Activated CD8-positive, alpha-beta memory T cell treated with anti-CD3 and anti-CD28 coated beads, Interleukin-2, amount 50 U/mL, for 48 hours (primary cell): ENCODE measurements at places on chromosomes 1 and 21.

DNA sequence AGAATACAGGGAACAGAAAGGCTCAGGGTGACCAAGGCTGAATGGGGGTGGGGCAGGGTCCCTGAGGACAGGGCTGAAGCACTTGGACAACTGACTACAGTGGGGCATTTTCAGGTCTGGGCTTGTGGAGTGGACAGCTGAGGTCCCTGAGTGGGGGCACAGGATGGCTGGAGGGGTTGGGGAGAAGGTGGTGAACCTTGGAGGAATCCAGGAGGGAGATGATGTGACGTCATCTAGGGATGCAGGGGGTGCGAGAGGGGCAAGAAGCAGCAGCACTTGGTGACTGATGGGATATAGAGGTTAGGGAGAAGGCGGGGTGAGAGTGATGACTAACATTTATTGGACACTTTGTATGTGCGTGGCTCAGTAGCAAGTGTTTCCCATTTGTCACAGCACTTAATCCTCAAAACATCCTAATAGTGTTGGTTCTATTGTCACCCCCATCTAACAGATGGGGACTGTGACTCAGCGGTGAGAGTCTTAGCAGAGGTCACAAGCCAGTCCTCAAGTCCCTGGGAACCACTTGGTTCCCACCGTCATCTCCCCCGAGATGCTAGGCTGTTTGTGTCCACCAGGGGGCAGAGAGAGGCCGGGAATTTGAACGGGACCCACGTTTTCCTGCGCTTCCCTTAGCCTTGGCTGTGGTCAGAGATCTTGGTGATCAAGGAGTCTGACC, 27.9 kb upstream of the BMP8B start:
- DNase-seq = peak; percentile 63

DNA sequence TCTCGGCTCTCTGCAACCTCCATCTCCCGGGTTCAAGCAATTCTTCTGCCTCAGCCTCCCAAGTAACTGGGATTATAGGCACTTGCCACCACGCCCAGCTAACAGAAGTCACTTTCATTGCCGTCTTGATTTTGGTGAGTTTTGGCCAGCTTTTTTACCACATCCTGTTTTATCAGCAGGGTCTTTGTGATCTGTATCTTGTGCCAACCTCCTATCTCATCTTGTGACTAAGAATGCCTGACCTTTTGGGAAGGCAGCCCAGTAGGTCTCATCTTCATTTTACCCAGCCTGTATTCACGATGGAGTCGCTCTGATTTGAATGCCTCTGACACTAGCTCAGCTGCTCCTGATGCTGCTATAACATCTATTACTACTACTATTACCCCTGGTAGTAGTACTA, 46.8 kb upstream of the BARHL2 start:
- no peak for DNase-seq

DNA sequence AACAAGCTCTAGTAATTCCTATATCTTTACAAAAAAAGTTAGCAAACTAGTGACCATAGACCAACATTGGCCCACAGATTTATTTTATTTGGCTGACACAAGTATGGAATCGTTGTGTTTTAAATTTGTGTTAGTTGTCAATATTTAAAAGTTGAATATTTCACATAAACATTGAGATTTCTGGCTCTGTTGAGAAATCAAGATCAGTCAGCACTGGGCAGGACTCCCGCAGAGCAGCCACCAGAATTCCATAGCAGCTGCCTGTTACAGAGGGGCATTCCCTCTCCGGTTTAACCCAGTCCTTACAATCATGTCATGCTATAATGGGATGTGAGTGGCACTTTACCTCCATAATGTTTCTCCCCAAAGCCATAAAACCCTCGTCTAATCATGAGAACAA, 79.2 kb upstream of the NRIP1 start:
- DNase-seq = no peak

- DNase-seq = no peak
These were observed 297.4 kb downstream of the ST6GALNAC3 start for GRCh38 chr1:76371941-76372340.

DNA sequence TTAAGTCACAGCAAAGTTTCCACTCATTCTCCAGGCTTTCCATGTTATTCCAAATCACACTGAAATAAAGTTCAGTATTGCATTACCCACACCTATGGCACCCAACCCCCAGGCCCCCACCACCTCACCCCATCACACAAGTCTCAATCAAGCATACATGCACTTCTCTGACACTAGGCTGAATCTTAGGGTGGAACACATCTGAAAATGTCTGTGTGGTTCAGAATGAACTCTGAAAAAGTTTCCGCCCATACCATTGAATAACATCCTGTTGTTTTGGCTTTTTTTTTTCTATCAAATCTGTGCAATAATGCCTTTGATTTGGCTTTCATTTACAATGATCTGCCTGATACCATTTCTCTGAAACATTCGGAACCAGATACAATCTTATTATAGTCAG, 25.8 kb upstream of the LRRC8C start:
- DNase-seq = no peak

DNA sequence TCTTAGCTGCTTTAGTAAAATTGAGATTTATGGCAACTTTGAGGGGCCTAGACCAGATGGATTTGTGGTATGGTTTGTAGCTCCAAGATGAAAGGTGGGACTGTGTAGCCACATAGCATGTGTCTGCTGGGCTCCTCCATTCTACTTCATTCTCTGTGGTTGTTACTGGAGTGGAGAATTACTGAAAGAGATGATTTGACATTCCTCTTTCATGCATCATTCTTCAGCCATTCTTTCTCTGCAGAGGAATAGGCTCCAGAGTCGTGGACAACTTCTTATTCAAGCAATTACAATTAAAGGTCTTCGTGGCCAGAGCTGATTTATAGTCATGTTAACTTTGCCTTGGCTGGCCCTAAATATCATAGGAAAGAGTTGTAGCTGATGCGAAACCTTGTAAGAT, 328.9 kb downstream of the PAPPA2 start:
- DNase-seq = no peak

DNA sequence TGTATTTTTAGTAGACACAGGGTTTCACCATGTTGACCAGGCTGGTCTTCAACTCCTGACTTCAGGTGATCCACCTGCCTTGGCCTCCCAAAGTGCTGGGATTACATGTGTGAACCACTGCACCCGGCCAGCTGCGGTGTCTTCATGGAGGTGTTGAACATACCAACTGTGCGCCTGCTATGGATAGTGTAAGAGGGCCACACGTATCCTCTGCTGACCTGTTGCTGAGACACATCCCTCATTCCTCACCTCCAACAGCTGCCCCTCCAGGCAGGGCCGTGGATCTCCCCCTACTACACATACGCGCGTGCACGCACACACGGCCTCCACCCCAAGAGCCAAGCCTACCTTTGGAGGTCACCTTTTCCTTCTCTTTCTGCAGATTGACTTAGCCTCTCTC, 48.0 kb upstream of the PARP1 start:
- DNase-seq = no peak

- DNase-seq = peak; percentile 80
These were observed at the start of gene CIART for GRCh38 chr1:150281758-150282557. Gene CIART (plus strand): TSS chr1:150282554. CDS start chr1:150283268, 714 bp downstream.

GRCh38 chr21:38930853-38931252, 125.1 kb downstream of the ETS2 start:
- DNase-seq = no peak

DNA sequence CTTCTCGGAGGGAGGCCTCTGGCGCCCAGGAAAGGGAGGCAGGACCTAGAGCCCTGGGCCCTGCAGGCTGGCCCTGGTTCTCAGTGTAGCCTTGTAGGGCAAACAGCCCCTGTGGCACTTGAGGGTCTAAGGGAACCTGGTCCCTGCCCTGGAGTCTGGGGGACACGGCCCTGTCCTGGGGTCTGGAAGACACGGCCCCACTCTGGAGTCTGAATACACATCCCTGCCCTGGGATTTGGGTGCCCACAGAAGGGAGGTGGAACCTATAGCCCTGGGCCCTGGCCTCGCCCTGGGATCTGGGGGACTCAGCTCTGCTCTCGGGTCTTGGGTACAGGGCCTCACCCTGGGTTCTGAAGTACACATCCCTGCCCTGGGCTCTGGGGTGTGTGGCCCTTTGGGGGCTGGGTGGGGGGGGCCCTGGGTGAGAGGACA, 97.9 kb downstream of the OBSCN start:
- DNase-seq = no peak

- DNase-seq = no peak
These were observed 122.5 kb downstream of the ELAVL4 start for GRCh38 chr1:50231209-50231608.

DNA sequence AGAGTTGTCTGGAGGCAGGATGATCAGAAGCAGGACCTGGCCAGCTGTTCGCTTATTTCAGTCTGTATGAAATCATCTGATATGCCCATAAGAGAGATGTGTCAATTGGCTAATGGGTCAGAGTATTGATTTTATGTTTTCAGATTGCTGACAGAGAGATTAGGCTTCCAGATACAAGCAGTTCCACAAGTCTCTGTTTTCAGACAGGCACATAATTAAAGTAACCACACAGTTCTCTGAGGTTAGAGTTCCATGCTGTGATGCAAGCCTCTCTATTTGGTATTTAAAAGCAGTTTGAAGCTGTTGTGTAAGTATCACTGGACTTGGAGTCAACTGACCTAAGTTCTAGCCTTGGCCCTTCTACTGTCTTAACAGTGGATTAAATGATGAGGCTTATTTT, 50.1 kb downstream of the ATF6 start:
- no peak for DNase-seq

- peak; percentile 75 for DNase-seq
These were observed 50.0 kb upstream of the SLC19A1 start for GRCh38 chr21:45592208-45592619.

DNA sequence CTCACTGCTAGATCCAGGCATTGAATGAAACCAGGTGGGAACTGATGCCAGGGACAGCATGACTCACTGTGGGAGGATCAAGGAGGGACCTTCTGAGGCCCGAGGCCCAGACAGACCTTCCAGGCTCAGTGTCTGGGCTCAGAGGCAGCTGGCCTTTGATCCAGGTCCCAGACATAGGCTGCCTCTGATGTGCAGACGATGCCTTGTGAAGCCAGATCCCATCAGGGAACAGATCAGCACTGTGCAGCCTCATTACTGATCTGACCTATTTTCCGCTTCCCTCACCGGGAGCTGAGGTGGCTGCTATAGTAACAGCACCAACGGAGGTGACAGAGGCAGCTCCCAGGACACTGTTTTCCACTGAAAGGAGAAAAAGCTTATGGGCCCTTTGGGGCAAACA, 399.5 kb downstream of the MATN1 start:
- DNase-seq = no peak

GRCh38 chr1:23701996-23702395, 10.4 kb downstream of the RPL11 start:
- no peak for DNase-seq

- DNase-seq = no peak
These were observed 321.2 kb downstream of the CHRM3 start for GRCh38 chr1:239707615-239708014.

DNA sequence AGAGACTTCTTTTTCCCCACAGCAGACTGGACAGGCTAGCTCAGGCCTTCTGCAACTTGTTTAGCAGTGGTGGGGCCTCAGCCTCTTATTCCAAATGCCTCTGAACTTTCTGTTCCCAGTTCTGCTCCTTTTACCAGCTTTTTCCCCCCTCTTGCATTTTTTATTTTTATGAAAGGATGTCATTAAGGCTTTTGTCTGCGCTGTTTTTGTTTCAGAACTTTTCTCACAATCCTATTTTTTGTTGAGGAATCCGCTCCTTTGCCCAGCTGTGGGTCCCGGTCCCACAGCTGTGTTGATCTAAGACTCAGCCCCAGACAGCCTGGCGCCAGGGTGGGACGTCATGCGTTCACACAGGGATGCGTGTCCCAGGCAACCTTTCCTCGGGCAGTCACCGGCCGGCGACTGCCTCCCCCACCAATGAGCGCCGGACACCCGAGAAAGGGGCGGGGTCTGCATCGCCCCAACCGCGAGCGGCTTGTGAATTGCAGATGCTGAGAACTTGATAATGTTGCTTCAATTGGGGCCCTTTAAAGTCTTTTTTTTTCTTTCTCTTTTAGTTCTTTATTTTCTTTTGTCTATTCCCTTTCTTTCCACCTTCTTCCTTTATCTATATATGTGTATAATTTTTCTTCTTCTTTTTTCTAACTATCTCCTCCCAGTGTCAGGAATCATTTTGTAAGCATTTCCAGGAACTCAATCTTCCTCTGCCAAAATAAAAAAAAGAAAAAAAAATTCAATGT, 3.0 kb upstream of the ID3 start:
- DNase-seq = no peak

- DNase-seq = no peak
These were observed 2.8 kb upstream of the C1orf162 start for GRCh38 chr1:111471012-111471411.

- no peak for DNase-seq
These were observed 5.1 kb downstream of the NAV1 start for GRCh38 chr1:201543871-201544642.

DNA sequence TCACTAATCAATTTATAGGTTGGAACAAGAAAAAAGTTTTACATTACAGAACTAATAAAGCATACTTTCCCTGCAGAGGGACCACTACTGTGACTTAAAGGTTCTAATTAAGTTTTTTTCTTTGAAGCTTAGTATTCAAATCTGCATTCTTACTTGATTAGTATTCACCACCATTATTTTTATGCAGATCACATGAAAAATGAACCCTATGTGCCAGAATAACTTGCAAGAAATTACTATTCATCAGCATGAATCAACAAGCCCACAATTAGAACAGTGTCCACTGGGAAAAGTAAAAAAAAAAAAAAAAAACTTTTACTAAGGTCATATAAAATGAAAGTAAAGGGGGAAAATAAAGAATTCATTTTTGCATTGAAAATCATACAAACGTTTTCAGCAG, 90.8 kb downstream of the SMYD3 start:
- DNase-seq = no peak

GRCh38 chr1:187999973-188000372, 1171.2 kb downstream of the PLA2G4A start:
- no peak for DNase-seq

GRCh38 chr1:246923482-246923881, 8.3 kb downstream of the AHCTF1 start:
- no peak for DNase-seq

GRCh38 chr1:60672449-60672848, 409.9 kb upstream of the NFIA start:
- DNase-seq = no peak

GRCh38 chr1:194081444-194081843, 895.0 kb upstream of the B3GALT2 start:
- no peak for DNase-seq

- DNase-seq = no peak
These were observed 71.9 kb upstream of the KLHDC7A start for GRCh38 chr1:18408656-18409370.

DNA sequence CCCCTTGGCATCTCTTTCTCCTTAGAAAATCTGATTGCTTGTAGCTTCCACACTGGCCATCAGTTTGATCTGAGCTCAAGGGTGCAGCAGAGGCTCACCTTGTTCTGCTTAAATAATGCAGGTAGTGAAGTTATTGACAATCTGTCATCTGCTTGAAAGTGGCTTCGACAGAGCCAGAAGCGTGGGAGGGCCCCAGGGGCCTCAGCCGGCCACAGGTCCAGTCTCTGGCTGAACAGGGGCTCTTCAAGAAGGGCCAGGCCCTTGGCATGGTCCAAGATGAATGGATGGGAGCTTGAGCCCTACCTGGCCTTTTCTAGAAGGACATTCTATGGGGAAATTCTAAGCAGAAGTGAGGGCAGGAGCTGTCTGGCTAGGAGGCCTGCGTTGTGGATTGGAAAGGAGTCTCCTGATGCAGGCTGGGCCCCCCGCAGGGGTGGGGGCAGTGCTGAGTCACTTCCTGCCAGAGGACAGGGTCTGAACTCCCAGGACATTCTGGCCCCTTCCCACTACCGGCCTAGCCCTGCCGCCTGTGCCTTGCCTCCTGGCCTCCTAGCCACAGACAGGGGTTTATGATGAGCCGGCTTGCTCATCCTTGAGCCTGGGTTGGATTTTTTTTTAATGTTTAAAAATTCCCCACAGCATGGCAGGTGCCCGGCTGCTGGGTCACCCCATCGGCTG, 162.3 kb upstream of the VAMP3 start:
- DNase-seq = no peak
